CD4-positive, alpha-beta T cell treated with Interleukin-6 for 4 hours (primary cell): ENCODE measurements at places on chromosomes 13 and 19.

DNA sequence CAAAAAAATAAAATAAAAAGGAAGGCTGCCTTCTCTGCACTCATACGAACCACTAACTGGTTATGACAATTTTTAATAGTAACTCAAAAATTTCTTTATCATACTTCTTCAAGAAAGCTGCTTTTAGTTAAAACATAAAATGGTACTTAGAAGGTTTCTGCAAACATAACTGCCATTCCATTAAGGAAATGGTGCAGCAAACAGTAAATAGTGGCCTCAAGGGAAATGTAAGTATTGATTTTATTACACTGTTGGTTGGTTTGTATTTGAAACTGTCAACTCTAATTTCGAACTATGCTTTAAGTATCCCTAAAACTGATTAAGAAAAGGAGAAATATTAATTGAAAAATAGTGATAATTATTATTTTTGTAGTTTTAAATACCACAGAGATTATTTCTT lies 278.0 kb downstream of the DACH1 start:
- no peak for DNase-seq

DNA sequence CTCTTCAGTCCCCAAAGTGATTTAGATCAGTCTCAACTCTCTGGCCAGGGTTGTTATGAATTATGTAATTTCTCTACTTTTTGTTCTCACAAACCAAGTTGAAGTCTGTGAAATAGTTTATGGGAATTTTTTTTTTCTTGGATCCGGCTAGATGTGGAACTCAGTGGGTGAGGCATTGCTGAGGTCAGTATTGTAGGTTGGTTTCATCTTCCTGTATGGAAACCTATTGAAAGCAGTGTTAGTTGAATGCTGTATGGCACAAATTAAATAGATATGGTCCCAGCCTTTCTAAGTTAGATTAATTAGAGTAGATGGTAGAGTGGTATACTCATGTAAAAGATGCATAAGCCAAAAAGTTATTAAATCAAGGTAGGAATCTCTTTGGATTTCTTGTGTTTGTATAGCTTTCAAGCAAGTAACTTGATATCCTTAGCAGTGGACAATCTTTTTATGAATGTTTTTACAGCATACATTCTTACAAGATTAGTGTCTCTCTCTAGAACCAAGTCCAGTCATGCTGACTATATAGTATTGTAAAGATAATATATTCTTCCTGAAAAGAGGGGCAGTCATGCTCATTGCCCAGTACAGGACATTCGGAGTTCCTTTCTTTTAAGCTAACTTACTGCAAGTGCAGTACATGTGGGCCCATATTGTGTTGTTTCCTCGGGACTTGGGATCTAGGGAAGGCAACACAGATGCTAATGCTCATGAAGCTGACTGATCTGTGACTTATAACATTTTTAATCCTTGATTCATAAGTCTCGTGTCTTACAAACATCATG lies 2541.1 kb downstream of the PCDH9 start:
- no peak for DNase-seq

DNA sequence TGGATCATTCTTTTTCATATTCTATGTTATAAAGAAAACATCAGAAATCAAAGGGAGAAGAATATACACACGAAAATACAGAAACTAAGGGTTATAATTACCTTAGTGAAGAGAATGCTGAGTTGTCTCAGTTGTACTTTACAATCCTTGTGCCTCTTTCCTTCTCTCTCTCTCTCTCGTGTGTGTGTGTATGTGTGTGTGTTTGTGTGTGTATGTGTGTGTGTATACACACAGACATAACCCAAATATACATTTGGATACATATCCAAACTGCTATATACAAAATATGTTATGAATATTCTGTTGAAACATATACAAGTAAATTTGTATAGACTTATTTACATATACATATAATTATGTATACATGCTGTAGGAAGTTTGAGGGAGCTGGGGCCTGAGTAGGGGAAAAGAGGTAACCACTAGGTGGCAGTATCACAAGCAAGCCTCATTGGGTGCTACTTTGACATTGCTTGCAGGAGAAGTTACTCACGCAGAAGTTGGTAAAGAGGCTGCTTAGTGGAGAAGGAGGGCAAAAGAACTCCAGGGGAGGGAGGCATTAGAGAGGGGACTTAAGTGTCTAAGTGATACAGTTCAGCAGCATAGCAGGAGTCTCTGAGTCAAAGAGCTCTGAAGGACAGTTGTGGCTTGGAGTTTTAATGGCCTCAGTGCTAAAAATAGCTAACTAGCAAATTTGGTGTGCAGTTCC lies 465.1 kb upstream of the PCDH20 start:
- no peak for DNase-seq

DNA sequence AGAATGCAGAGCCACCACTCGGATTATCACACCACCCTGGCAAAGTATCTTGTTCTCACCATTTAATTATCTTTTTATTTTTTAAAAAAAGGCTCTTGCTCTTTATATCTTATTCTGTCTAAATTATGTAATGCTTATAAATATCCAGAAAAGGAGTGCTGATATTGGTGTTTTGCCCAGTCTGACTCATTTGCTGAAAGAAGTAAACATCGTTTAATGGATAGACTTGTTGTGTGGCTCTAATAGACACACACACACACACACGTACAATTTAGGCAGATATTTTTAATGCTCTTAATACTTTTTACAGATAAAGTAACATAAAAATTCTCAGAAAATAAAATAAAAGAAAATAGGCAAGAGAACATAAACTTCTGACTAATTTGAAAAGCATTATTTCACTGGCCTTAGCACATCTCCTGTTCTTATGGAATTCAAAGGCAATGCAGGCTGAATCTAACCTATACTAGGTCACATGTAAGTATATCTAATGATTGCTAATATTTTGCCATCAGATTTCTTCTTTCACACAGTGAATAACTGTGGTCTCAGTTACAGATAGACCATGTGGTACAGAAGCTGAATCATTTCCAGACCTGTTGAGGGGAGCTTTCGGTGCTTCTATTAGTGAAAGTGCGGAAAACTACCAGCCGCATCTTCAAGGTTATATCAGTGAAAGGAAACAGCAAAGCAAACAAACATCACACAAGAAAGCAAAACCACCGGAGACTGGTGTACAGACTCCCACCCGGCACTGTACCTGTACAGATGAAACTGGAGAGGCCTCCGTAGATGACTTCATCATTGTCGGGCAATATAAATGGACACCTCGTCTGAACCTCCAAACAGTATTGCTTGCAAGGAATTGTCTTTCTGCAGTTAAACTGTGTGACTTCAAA lies 642.1 kb upstream of the ARGLU1 start:
- DNase-seq: no peak

- no peak for DNase-seq
Observed at GRCh38 chr19:447816-448560, 12.8 kb downstream of the SHC2 start.

- no peak for DNase-seq
Observed at GRCh38 chr13:27971776-27972477, 2.8 kb upstream of the CDX2 start.

DNA sequence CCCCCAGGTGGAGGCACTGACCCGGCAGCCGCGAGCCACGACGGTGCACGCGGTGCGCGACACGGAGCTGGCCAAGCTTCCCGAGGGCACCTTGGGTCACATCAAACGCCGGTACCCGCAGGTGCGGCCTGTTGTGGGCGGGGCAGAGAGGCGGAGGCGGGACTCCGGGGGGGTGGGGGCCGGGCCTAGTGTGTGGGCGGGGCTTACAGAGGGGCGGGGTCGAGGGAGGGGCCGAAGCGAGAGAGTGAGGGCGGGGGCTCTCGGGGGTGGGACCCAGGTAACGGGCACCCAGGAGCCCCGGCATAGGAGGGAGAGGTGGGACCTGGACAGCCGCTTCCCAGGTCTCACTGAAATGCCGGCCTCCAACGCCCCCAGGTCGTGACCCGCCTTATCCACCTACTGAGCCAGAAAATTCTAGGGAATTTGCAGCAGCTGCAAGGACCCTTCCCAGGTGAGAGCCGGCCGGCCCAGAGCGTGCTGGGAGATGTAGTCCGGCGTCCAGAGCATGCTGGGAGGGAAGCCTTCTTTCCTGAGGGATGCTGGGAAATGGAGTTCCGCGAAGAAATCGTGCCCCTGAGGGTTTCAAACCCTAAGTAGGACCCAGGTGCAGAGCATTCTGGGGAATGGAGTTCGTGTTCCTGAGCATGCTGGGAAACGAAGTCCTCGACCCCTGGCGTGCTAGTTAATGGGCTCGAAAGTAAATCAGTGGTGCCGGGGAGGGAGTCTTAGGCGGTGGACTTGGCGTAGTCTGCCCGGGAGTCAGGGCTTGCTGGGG lies 15.7 kb downstream of the PNPLA6 start:
- DNase-seq: peak; percentile 62

DNA sequence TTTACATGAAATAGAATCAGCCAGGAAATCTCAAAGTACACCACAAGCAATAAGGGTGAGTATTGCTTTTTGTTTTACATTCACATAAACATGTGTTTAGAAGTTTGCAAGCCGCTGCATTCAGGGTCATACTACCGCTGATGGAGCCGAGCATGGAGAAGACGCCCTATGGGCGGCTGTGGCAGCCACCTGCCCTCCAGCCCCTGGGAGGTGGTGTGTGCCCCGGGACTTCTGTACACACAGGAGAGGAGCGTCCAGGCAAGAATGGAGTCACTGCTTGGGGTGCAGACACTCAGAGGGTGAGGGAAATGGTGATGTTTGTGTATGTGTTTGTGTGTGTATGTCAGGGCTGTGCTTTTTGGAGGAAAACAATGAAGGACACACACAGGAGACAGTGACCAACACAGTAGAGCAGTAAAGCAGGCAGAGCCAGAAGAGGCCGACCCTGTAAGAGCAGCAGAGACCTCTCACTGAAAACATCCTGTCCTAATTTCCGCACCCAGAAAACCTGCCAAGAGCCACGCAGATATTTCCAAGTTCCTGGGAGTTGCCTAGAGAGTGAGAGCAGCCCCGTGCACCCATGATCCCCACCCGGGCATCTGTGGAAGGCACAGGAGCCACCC lies 108.1 kb upstream of the GJB6 start:
- DNase-seq: no peak

DNA sequence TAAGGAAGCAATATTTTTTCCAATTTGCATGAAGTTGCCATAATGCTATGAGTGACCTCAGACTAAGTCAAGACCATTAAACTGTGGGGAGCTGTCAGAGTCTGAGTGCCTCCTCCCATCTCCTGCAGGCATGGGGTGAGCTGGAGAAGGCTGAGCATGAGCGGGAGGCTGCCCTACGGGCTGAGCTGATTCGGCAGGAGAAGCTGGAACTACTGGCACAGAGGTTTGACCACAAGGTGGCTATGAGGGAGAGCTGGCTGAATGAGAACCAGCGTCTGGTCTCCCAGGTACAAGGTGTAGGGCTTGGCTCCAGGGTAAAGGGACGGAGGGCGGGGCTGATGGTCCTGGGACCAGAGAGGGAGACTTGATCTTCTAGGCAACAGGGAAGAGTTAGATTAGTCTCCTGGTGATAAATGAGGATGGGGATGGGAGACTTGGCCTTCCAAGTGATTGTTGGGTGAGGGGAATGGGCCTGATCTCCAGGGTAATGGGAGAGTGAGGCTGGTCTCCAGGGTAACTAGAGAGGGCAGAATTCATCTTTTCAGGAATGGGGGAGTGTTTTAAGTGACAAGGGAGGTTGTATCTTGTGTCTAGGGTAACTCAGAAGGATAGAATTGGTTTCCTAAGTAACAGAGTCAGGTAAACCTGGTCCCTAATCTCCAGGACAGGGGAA lies 36.0 kb downstream of the SPTBN4 start:
- no peak for DNase-seq
